ENCODE measurements at places on chromosomes 3 and 15.

DNA sequence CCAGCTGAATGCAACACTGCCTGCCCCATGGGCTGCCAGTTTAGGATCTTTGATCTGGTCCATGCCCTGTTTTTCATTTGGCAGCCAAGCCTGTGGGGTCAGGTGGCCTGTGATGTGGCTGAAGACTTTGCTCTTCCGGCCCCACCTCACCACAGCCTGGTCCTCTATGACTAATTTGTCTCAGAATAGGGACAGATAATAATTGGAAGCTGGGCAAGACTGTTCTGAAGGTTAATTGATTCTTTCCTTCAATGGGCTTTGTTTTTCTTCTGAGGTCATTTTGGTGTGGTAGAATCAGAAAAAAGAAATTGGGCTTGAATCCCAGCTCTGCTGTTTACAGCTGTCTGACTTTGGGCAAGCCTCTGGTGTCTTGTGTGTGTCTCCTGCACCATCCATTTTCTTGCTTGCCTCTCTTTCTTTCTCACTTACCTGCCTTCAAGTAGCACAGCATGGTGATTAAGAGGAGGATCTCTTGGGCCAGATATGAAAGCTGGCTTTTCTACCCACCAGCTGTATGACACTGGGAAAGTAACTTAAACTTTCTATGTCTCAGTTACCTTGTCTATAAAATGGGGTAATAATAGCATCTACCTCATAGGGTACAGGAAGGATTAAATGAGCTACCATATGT lies 24.2 kb downstream of the ABHD2 start:
- no peak for DNase-seq

GRCh38 chr15:84033793-84034553 lies 201.6 kb upstream of the GOLGA6L4 start:
- no peak for DNase-seq

- DNase-seq: no peak
These were observed 149.4 kb upstream of the ADAMTS9 start for GRCh38 chr3:64837126-64837738.

DNA sequence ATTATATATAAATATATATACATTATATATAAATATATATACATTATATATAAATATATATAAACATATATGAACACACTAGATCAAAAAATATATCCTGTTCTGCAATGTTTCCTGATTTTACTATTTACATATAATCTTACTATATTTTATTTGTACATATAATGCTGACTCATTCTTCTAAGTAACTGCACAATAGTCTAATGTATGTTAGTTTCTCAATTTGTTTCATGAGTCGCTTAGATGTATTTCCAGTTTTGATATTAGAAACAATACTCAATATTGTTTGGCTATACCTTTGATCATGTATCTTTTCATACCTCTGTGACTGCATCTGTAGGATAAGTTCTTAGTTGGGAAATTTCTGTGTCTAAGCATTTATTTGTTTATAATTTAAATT lies 669.9 kb upstream of the CCDC54 start:
- DNase-seq: no peak

DNA sequence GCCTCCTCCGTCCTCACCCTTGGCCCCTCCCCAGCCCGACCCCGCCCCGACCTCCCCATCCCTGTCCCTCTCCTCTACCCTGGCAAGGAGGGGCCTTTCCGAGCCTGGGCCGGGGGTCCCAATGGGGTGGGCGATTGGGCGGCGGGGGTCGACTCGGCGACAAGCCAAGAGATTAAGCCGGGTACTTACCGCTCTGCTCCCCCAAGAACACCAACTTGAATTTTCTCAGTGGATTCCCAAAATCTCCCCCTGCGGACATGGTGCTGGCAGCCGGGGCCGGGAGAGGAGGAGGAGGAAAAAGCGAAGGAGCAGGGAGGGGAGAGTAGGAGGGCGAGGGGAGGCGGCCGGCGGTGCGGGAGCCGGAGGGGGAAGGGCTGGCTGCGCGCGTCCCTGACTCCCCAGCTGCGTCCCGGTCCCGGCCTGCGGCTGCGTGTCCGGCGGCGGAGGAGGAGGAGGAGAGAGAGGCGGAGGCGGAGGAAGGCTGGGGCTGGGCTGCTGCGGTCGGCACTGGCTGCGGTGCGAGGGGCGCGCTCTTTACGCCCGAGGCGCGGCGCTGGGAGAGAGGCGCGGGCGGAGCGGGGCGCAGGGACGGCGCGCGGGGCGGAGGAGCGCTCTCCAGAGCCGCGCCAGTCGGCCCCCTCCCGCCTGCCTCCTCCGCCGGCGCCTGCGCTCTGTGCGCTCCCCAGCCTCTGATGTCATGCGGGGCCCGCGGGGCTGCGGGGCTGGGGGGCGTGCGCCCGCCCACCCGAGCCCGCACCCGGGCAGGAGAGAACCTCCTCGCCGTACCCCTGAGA lies at the start of gene RAB6B:
TSS of gene RAB6B (minus strand) at position 675 of the 794 bp plus-strand sequence. CDS start at position 259, 416 bp downstream.
- DNase-seq: peak; percentile 66

- peak; percentile 28 for DNase-seq
These were observed 79.3 kb downstream of the SHQ1 start for GRCh38 chr3:72768936-72769335.

GRCh38 chr3:184602372-184603150 lies 41.0 kb downstream of the EPHB3 start:
- DNase-seq: peak; percentile 62

- DNase-seq: no peak
These were observed 4.3 kb downstream of the LRRFIP2 start for GRCh38 chr3:37170060-37170459.

- peak; percentile 22 for DNase-seq
These were observed 759 bp upstream of the ARID3B start for GRCh38 chr15:74540161-74540760.

- DNase-seq: no peak
These were observed 128.6 kb upstream of the SPATA12 start for GRCh38 chr3:56931836-56932235.

DNA sequence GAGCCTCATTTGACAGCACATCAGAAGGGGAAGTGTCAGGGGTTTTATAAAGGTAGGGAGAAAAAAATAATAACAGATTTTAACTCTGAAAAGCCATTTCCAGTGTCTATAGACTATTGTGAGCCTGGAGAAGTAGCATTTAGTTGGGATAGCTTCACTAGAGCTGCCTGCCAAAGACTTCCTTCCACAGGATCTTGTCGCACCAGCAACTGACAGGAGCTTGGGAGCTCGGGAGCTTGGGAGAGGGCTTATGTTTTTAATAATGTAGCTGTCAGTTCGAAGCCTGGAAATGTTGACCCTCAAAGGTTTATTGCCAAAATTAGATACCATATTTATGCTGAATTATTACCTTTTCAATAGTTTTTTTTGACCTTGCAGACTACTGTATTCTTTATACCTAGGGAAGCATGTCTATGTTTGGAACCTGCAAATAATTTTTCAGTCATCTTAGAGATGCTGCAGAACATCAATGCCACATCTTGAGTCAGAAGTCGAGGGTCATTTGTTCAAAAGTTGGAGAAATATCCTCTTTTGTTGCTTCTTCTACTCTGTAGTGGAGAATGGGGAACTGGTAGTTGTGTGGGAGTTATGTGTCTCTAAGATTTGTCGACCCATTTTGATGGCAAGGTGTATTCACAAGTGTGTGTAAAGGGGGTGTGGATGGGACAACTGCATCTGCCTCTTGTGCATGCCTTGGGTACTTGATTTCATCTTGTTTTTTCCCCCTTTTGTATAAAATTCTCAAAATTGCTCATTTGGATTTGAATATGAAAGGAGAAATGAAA lies 41.7 kb downstream of the ARPP21 start:
- DNase-seq: no peak

GRCh38 chr3:98589331-98590036 lies 3.9 kb downstream of the CPOX start:
- DNase-seq: no peak

DNA sequence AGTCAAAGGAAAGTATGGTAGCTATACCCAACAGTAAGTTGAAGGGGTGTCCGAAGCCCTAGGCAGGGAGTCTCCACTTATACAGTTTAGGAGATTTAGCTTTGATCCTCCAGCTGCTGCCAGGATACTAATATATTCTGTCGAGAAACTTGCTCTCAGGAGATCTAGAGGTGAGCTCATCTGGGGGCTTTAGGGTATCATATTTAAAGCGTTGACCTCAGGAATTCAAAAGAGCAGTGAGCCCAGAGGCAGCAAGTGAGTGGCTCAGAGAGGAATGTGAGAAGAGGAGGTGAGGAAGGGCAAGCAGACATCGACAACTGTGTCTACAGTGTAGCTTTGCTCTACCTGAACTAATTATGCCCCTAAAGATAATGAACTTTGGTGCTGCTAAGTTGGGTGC lies 245.1 kb upstream of the LRTM1 start:
- DNase-seq: no peak

DNA sequence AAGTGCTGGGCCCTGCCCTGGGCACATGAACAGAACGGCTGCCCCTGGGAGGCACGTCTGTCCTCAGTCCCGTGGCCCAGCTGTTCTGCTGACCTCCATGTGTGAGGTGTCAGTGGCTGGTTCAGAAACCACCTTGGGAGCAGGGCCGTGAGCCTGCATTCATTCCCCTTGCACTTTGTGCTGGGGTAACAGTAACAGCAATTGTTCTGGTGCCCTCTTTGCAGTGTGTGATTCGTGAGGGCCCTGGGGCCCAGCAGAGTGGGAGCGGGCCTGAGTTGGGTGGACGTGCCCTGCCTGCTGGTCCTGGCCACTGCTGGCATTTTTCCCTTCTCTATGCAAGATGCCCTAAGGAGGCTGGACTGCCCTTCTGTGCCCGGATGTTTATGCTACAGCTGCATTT lies 50.4 kb upstream of the MYZAP start:
- DNase-seq: no peak

- no peak for DNase-seq
These were observed 56.9 kb upstream of the SATB1 start for GRCh38 chr3:18481946-18482548.

DNA sequence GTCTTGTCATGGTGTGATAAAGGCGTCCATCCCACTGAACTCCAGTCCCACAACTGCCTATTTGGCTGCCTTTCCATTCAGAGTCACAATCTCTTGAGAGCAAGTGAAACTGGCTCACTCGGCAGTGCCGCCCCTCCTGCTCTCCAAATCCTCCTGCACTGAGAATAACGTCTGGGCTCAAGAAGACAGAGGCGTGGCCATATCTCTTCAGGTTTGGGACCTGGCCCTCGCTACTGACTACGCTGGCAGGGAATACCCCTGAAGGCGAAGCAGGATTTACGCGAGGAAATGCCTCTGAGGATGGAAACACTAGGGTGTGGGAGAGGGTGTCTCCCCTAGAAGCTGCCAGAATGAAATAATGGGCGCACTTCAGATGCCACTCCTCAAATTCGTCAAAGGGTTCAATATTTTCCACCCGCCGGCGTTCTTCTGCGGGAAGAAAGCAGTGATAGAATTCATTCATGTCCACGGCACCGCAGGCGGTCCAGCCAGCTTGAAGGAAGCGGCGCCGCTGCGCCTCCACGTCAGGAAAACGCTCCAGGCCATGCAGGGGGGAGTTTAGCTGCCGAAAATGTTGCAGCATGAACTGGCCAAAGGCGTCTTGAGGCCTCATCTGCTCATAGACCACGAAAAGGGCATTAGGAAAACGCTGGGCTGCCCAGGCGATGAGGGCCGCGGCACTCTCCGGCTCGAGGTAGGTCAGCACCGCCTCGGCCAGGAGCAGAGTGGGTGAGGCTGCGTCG lies 985 bp downstream of the LCMT2 start:
- peak; percentile 46 for DNase-seq

GRCh38 chr15:64466408-64467141 lies 6.2 kb downstream of the ZNF609 start:
- no peak for DNase-seq

DNA sequence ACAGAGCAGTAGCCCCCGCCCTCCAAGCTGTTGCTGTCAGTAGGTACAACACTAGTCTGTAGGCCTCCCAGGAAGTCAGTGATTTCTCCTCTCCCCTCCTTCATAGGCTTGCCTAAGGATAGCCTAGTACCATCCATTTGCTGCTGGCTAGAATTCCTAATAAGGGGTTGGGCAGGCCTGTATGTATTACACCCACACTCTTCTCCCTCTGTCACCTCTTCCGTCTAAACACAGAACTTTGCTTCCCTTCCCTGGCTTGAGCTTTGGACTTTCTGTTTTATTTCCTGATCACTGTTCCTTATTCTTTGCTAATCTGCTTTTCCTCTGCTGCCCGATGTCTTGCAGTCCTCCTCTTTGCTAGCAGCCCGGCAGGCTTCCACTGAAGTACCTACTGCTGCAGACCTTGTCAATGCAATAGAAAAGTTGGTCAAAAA lies 93.4 kb upstream of the UMPS start:
- DNase-seq: no peak

DNA sequence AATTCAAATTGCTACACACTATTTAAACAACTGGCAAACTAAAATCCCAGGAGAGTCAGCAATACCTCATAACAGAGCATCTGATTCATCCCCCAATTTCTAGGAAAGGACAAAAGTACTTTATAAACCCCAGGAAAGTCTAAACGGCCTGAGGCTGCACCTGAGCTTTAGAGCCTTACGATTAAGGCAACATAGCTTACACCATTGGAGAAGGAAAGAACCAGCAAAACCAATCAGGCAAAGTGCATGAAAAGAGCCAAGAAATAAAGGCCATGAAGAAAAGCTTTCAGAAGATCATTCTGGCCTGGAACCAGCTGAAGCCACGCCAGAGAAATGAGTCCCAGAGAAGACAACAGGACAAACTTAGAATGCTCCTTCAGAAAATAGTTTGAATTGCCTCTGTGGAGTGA lies 48.1 kb downstream of the PTPN9 start:
- DNase-seq: peak; percentile 59

DNA sequence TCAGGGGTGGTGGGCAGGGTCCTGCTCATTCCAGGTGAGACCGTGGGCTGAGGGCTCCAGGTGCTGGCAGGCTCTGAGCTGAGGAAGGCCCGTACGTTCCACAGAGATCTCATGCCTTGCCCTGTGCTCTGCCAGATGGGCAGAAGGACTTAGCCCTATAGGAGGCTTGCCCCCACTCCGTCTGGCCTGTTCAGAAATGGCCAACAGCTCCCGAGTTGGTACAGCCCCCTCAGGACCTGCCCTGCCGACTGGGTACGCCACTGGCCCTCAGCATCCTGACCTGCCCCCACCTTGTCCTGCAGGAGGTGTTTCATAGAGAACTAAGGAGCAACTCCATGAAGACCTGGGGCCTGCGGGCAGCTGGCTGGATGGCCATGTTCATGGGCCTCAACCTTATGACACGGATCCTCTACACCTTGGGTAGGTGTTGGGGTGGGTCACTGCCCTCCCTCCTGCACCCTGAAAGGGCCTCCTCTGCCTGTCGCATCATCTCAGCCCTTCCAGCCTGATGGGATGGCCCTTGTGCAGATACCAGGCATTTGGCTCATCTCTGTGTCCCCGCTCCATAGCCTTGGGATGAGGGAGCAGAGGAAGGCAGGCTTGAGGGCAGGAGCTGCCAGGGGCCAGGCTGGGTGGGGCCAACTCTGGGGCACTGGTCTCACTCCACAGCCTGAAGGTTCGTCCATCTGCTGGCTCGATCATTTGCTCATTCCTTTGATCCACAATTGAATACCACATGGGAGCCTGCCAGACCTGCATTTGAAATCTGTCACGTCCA lies 14.2 kb downstream of the TMEM43 start:
- no peak for DNase-seq

DNA sequence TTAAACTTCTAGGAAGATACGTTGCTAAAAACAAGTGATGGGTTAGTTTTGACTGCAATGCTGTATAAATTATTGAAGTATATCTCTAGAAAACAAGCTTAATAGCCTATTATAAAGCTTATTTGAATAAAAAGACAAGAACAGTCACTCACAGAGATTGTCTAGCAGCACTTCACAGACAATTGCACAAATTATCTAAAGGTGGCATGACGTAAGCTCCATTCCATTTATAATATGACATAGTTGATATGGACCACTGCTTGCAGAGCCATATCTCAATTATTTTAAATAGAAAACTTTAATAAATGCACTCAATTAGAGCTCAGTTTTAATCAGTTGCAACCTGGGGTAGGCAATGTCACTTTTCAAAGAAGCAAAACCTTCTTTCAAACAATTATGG lies 319.9 kb upstream of the GBE1 start:
- DNase-seq: no peak

GRCh38 chr15:100341750-100342560 lies at the start of gene ADAMTS17:
TSS of gene ADAMTS17 (minus strand) at chr15:100341975. CDS start at chr15:100341899, 76 bp downstream.
- DNase-seq: peak; percentile 98

All from femur (tissue), 1 donor.